ENCODE measurements at places on chromosomes 5 and 9. TPM values are rescaled to one million over a fixed set of nuclear protein-coding genes. Genes with fewer than 3 reads are reported as not detected.

The OLFML2A gene
- total RNA-seq: 10.2 TPM

The MLANA gene
- total RNA-seq: not detected

GRCh38 chr9:137664676-137665075 is 45.9 kb downstream of the EHMT1 start:
- peak; percentile 36 for DNase-seq
- H3K27me3 ChIP-seq: no peaks in the 10 kb centered on the region
- H3K4me1 ChIP-seq: peaks cover 16% of the 10 kb centered on the region
- H3K36me3 ChIP-seq: no peaks in the 10 kb centered on the region
- no peak overlapping the region for H3K4me3 ChIP-seq
- peak overlapping the region; percentile 34 for H3K27ac ChIP-seq

GRCh38 chr5:123719004-123719403 is 207.0 kb downstream of the CSNK1G3 start:
- H3K36me3 ChIP-seq: no peaks in the 10 kb centered on the region
- H3K27me3 ChIP-seq: no peaks in the 10 kb centered on the region
- no peak for DNase-seq
- H3K4me3 ChIP-seq: no peak overlapping the region
- H3K4me1 ChIP-seq: peaks cover 3% of the 10 kb centered on the region
- no peak overlapping the region for H3K27ac ChIP-seq

The IFNA2 gene
- total RNA-seq: not detected

DNA sequence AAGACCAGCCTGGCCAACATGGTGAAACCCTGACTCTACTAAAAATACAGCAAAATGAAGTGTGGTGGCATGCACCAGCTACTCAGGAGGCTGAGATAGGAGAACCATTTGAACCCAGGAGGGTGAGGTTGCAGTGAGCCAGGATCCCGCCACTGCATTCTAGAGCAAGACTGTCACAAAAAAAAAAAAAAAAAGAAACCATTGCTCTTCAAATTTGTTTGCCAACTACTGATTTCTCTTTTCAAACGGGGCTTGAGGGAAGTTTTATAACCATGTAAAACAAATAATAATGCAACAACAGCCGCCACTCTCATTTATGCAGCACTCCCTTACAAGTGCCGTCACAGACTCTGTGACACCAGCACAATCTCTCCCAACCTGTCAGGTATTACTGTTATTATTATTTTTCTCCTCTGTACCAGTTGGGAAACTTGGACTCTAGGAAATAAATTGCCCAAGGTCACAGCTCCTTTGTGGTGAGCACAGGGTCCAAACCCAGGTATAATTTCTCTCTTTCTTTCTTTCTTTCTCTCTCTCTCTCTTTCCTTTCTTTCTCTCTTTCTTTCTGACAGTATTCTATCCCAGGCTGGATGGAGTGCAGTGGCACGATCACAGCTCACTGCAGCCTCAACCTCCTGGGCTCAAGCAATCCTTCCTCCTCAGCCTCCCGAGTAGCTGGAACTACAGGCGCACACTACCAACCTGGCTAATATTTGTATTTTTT is 25.4 kb downstream of the SERINC5 start:
- H3K27ac ChIP-seq: peak overlapping the region; percentile 77
- DNase-seq: no peak
- no peaks in the 10 kb centered on the region for H3K36me3 ChIP-seq
- no peak overlapping the region for H3K4me3 ChIP-seq
- H3K27me3 ChIP-seq: no peaks in the 10 kb centered on the region
- peaks cover 85% of the 10 kb centered on the region for H3K4me1 ChIP-seq

DNA sequence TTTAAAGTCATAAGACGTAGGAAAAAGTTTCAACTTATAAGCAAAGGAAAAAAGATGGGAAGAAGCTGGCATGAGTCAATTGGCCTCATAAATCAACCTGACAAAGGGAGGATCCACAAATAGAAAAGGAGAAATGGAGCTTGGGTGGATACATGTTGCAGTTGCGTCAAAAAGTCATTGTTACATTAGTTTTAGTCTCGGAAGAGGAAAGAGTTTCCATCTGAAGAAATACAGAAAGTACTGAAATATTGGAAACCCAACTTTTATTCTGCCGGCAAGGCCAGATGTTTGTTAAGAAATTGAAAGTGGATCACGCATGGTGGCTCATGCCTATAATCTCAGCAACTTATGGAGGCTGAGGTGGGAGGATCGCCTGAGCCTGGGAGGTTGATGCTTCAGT is 11.3 kb upstream of the TIMD4 start:
- no peaks in the 10 kb centered on the region for H3K4me1 ChIP-seq
- H3K4me3 ChIP-seq: no peak overlapping the region
- H3K36me3 ChIP-seq: no peaks in the 10 kb centered on the region
- no peak for DNase-seq
- H3K27ac ChIP-seq: no peak overlapping the region

DNA sequence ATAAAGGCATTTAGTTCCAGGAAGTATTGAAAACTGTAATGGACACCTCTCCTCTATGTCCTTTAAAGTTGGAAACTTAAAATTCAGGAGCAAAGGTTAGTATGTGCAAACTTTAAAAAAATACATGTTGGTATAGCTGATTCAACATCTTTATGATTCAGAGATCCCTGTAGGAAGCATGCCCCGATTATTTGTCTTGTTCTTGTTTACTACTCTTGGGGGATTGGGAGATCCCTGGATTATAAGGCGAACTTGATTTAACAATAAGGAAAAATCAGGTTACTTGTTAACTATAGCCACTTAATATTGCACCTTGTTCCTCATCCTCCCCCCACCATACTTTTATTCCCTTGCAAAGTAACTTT is 1.7 kb downstream of the F2RL1 start:
- no peak for DNase-seq
- no peaks in the 10 kb centered on the region for H3K4me1 ChIP-seq
- peak overlapping the region; percentile 89 for H3K27ac ChIP-seq
- H3K4me3 ChIP-seq: no peak overlapping the region
- peaks cover 20% of the 10 kb centered on the region for H3K27me3 ChIP-seq

The GGTA1 gene
- not detected for total RNA-seq

- peaks cover 8% of the 10 kb centered on the region for H3K4me1 ChIP-seq
- no peak for DNase-seq
- no peak overlapping the region for H3K27ac ChIP-seq
- H3K4me3 ChIP-seq: no peak overlapping the region
These were observed 28.3 kb upstream of the TTLL11 start for GRCh38 chr9:122121391-122121790.

The F2R gene
- 5.6 TPM for total RNA-seq

The GRM6 gene
- not detected for total RNA-seq

DNA sequence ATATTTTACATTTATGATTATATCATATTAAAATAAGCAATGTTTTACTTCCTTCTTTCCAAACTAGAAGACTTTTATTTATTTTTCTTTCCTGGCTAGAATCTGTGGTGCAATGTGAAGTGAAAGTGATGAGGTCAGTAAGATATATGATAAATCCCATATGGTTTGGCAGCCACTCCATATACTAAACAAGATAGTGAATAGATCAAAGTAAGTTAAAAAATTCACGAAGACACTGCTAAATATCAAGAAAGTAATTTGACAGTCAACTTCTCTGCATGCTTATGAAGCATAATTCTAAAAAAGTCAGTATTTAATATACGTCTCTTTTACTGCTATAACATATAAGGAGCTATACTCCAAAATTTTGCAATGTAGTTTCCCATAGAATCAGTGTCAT is 972.8 kb downstream of the DTWD2 start:
- H3K4me1 ChIP-seq: no peaks in the 10 kb centered on the region
- H3K27ac ChIP-seq: no peak overlapping the region
- DNase-seq: no peak
- no peaks in the 10 kb centered on the region for H3K36me3 ChIP-seq
- no peak overlapping the region for H3K4me3 ChIP-seq

- H3K27ac ChIP-seq: no peak overlapping the region
- no peaks in the 10 kb centered on the region for H3K27me3 ChIP-seq
- no peaks in the 10 kb centered on the region for H3K4me1 ChIP-seq
- H3K36me3 ChIP-seq: no peaks in the 10 kb centered on the region
These were observed 55.8 kb upstream of the ARRDC3 start for GRCh38 chr5:91438871-91439270.

The PDE8B gene
- total RNA-seq: 22.4 TPM
